ENCODE measurements at places on chromosomes 2 and 18.

GRCh38 chr18:36459203-36459602, 161.7 kb downstream of the FHOD3 start:
- no peak for DNase-seq

DNA sequence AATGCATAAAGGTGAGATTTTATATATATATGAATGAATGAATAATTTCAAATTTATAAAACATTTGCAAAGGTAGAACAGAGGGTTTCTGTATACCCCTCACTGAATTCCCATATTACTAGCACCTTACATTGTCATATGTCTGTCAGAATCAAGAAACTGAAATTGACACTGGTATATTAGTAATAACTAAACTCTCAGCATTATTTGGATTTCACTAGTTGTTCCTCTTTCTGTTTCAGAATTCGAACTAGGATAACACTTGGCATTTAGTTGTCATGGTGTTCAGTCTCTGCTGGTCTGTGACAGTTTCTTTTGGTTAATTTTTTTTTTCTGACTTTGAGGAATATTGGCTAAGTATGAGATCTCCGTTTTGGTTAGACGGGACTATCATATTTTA, 275.9 kb downstream of the DCC start:
- no peak for DNase-seq

DNA sequence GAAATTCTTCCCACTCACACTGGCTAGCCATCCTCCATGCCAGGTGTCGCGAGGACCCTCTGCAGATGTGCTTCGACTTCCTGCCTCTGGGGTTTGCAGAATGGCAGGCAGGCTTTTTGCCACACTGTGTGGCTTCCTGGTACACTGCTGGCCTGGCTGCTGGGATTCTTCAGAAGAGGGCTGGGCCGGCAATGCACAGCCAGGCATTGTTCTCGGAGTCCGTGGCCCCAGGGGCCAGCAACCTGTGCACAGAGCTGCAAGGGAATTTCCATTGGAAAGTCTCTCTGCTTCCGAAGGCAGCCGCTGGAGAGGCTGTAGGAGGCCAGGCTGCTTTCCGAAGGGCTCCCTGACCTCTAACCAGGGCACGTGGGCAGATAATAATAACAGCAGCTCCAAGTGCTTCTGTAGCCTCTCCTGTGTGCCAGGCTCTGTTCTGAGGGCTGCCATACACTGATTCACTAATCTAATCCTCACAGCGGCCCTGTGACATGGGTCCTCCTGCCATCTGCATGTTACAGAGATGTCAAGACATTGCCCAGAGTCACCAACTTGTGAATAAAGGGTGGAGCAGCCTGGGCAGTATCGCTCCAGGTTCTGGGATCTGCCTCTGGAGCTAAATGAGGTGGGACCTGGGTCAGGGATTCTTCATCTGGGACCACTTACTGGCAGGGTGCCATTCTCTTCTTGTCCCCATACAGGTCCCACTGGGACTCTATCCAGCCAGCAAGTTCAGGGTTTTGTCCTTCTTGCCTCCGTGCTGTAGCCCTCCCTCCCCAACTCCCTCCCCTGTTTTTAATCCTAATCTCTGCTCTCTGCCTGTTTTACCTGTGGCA, 5.0 kb downstream of the LDLRAD4 start:
- no peak for DNase-seq

GRCh38 chr2:182852801-182853200, 13.6 kb downstream of the FRZB start:
- no peak for DNase-seq

DNA sequence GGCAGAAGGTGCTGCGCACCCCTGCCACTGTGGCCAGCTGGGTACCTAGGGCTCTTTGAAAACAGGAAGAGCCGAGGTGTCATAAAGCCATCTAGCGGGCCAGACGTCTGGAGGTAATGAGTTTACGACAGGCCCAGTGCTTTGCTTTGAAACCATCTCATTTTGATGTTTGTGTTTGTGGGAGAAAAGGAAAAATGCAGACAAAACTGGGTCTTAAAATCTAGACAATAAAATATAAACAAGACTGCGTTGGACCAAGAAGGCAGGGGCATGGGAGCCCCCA, 3.2 kb downstream of the HOXD9 start:
- no peak for DNase-seq

- no peak for DNase-seq
Measured at GRCh38 chr18:75314606-75315005, 104.0 kb downstream of the TSHZ1 start.

- no peak for DNase-seq
Measured at GRCh38 chr2:16032282-16033031, 92.1 kb downstream of the MYCN start.

- DNase-seq = no peak
Measured at GRCh38 chr2:85459771-85460170, 41.3 kb downstream of the SH2D6 start.

Measured in iris pigment epithelial cell (primary cell).